ENCODE measurements at places on chromosomes 11 and 22. TPM values are rescaled to one million over a fixed set of nuclear protein-coding genes. Genes with fewer than 3 reads are reported as not detected.

Gene RFPL2
- polyA plus RNA-seq = 0.23 TPM

Gene CERK
- polyA plus RNA-seq = 47.1 TPM

Gene CSNK2A3
- polyA plus RNA-seq = 0.14 TPM

Gene DBX1
- not detected for polyA plus RNA-seq

Gene BTG4
- 0.25 TPM for polyA plus RNA-seq

Gene LRRN4CL
- 0.75 TPM for polyA plus RNA-seq

Gene UPB1
- 6.3 TPM for polyA plus RNA-seq

Gene PRRG4
- polyA plus RNA-seq = 14.4 TPM

Gene USH1C
- polyA plus RNA-seq = 0.57 TPM

Gene SGSM1
- 0.71 TPM for polyA plus RNA-seq

Gene CST6
- 23.0 TPM for polyA plus RNA-seq

Gene PKDREJ
- 0.02 TPM for polyA plus RNA-seq

Gene SELENOH
- 198 TPM for polyA plus RNA-seq

Gene RPUSD4
- polyA plus RNA-seq = 20.5 TPM

Gene SC5D
- 29.4 TPM for polyA plus RNA-seq

Gene OR51I1
- not detected for polyA plus RNA-seq

Gene TOMM22
- polyA plus RNA-seq = 38.9 TPM

Gene OR8D1
- not detected for polyA plus RNA-seq

Gene P2RX6
- 0.87 TPM for polyA plus RNA-seq

Gene KLHL35
- 1.0 TPM for polyA plus RNA-seq

Gene CARD18
- polyA plus RNA-seq = 13.9 TPM
